ENCODE measurements at places on chromosomes 11 and 22.

GRCh38 chr11:58503361-58503856 lies 4.5 kb downstream of the OR5B21 start:
- no peak for DNase-seq

DNA sequence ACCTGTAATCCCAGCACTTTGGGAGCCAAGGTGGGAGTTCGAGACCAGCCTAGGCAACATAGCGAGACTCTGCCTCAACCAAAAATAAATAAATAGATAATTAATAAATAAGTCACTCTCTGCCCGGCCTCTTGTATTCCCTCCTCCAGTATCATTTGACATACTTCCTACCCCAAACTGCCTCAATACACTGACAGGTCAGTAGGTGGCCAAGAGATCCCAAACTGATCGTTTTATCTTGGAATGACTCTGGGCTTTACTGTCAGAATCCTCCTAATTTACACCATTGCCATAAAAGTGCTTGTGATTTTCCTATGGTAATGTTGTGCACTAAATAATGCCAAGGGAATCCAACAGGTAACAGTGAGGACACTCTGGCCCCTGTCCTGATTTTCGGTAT lies 94.2 kb downstream of the PDHX start:
- no peak for DNase-seq

GRCh38 chr11:101612481-101612880 lies 28.7 kb upstream of the TRPC6 start:
- no peak for DNase-seq

- no peak for DNase-seq
Observed at GRCh38 chr11:33362051-33362910, 105.1 kb downstream of the HIPK3 start.

GRCh38 chr11:9726321-9727022 lies 62.6 kb downstream of the SWAP70 start:
- no peak for DNase-seq

DNA sequence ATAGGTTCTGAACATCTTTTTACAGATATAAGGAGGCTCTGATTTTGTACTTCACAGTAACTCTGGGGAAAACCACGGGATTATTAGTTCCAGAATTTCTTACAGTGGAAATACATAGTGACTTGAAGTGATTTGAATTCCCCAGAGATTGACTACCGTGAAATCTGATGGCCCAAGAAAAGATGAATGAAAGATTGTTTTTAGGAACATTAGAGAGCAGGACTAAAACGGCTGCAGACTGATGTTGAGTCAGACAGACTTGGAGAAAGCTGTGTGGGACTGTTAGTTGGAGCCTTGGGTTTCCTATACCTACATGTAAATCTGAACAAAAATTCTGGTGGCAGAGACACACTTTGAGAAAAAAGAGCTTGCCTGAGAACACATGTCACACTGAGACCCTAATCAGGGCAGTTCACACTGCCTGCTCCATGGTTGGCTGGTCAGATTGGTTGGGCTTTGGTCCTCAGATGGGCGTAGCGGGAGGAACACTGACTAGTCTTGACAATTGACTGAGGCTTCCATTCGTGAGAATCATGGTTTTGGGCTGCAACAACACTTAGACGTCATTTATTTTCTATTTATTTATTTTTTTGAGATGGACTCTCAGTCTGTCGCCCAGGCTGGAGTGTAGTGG lies 6.8 kb downstream of the PPP6R3 start:
- DNase-seq = no peak

- DNase-seq = no peak
Observed at GRCh38 chr11:36462321-36462720, 47.8 kb downstream of the TRAF6 start.

GRCh38 chr11:18692941-18693760 lies 5.4 kb upstream of the TMEM86A start:
- no peak for DNase-seq

- no peak for DNase-seq
Observed at GRCh38 chr11:61593151-61593550, 12.3 kb upstream of the SYT7 start.

DNA sequence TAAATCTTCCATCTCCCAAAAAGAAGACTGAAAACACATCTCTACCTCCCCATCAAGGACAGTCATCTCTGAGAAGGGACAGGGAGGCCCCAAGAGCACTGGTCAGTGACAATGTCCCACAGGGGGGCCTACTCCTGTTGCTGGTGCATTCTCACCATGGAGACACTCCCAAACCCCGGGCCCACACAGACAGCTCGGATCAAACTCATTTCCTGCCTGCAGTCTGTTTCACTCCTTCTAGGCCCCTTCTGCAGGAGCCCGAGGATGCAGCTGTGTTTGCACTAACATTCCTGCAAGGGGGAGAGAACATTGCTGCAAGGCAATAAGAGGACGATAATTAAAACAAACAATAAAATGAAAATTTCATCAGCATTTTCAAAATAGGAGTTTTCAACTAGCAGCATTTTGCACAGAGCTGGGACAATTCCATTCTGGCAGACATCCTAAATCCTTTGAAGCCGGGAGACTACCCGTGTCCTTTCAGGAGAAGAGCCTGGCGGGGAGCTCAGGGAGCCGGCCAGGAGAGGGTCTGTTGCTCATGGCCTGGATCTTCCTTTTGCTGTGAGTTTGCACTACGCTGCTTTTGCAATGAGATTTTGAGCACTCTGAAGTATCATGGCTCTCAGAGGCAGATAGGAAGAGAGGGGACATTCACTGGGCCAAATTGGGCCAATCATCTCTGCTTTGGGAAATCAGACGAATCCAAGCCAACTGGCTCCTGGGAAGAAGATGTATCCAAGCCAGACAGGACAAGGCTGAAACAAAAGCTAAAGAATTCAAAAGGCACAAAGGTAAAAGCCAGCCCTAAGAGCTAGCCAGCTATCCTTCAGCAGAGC lies 33.2 kb downstream of the SPATA19 start:
- DNase-seq = no peak

GRCh38 chr11:34621876-34622275 lies 983 bp downstream of the EHF start:
- no peak for DNase-seq

DNA sequence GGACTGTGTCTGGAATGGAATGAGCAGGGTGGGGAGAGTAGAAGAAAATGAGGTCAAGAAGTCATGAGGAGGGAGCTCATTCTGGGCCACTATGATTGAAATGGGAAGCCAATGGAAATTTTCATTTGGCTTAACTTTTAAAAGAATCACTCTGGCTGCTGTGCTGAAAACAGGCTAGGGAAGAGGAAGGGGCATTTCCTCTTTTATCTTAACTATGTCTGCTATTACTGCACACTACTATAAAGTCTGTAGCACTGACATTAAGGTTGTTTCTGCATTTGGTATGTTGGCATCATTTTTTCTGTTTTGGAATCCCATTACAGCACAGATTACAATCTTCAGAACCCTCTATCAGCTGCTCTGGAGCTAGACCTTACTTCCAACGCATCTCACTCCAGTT lies 8.2 kb downstream of the PATL1 start:
- no peak for DNase-seq

DNA sequence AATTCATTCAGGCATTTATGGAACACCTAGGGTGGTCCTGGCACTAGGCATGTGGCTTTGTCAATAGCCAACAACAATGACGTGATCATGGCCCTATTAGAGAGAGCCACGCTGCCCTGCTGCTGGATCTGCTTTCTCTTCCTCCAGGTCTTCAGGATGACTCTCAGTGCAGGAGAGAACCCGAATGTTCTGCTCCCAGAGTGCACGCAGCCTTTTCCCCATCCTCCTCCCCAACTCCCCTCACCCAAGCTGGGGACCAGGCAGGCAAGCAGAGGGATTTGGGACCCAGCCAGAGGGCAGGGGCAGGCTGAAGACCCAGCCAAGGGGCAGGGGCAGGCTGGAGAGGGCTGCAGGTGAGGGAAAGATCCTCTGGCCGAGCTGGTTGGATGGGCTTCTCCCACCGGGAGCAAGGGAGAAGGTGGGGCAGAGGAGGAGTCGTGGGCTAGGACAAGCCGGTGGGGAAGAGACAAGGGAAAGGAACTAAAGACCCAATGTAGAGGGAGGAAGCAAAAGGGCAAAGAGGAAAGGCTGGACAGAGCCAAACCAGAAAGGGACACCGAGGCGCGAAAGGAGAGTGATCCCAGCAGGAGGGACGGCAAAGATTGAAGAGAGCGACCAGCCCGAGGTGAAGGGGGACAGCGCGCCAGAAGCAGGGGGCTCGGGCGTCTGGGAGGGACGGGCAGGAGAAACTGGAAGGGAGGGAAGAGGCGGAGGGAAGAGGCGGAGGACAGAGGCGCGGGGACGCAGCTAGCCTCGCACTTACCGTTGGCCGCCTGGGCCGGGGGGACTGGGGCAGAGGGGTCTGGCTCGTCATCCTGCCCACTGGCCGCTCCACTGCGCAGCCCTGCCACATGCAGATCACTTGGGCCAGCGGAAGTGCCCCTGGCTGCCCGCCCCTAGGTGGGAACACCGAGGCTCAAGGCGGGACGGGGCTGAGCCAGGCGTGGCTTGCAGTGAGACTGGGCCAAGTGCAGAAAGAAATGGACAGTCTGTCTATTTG lies at the start of gene KCTD14:
KCTD14 (minus strand) TSS at position 880 of the 1,000 bp plus-strand sequence; CDS start at position 853, 27 bp downstream.
- DNase-seq = no peak

GRCh38 chr11:2586087-2586792 lies 113.6 kb downstream of the KCNQ1OT1 start:
- no peak for DNase-seq

GRCh38 chr11:129960216-129961214 lies 42.1 kb downstream of the PRDM10 start:
- no peak for DNase-seq

GRCh38 chr22:19746726-19747125 lies 13.9 kb upstream of the TBX1 start:
- no peak for DNase-seq

DNA sequence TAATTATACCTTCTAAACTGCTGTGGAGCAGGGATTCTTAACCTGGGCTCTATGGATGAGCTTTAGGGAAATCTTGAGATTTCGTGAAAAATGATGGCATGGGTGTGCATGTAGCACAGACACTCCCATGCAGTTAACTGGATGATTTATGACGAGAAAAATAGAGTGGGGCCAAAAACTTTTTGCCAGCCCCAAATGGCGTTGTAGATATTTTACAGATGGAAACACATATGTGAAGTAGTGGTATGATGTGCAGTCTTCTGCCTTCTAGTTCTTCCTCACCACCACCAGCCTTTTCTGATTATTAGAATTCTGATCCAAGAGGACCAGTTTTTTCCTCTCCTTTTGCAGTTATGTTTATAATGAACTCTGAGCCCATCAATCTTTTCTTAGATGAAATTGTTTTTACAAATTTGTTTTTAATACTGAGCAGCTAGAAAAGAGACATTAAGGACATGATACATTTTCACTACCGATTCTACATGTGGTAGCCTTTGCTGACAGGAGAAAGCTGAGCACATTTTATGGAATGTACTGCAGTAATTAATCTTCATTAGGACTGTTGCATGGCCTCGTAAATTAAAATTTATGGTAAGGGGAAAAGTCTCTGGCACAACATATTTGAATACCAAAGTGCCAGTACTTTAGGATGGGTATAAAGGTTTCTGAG lies 261.4 kb downstream of the DDX10 start:
- DNase-seq = no peak

- DNase-seq = no peak
Observed at GRCh38 chr11:35748644-35749043, 86.1 kb downstream of the TRIM44 start.
